Activated naive CD4-positive, alpha-beta T cell treated with anti-CD3 and anti-CD28 coated beads for 36 hours (primary cell): ENCODE measurements at places on chromosomes 13 and 19. TPM values are rescaled to one million over a fixed set of nuclear protein-coding genes. Genes with fewer than 3 reads are reported as not detected.

Gene POLR2I
- 87.4 TPM for total RNA-seq

Gene TMTC4
- total RNA-seq: 18.5 TPM

Gene ZNF546
- 1.6 TPM for total RNA-seq

Gene NDFIP2
- total RNA-seq: 90.8 TPM

Gene MUC16
- total RNA-seq: not detected

Gene ZNF845
- total RNA-seq: 4.5 TPM
